OCI-LY7 (cell line): ENCODE measurements at places on chromosomes 4 and X. TPM values are rescaled to one million over a fixed set of nuclear protein-coding genes. Genes with fewer than 3 reads are reported as not detected.
A peak's percentile ranks its signal among the peaks of the same experiment; 100 is the strongest.

GRCh38 chr4:88865466-88865865 is 167.8 kb upstream of the NAP1L5 start:
- DNase-seq: no peak

GRCh38 chr4:54189140-54189539 is 40.0 kb upstream of the PDGFRA start:
- no peak for DNase-seq

The PPEF2 gene
- 0.42 TPM in 1 of 2 replicates, not detected in the other for total RNA-seq

The ZNF41 gene
- total RNA-seq: 9.7 and 10.7 TPM in 2 replicates

- DNase-seq: no peak
Measured at GRCh38 chrX:22383988-22384387, 111.3 kb downstream of the CBLL2 start.

The GPR173 gene
- 8.7 and 10.1 TPM in 2 replicates for total RNA-seq

GRCh38 chr4:40055863-40056715 is 561 bp upstream of the N4BP2 start:
- peak; percentile 78 for DNase-seq

DNA sequence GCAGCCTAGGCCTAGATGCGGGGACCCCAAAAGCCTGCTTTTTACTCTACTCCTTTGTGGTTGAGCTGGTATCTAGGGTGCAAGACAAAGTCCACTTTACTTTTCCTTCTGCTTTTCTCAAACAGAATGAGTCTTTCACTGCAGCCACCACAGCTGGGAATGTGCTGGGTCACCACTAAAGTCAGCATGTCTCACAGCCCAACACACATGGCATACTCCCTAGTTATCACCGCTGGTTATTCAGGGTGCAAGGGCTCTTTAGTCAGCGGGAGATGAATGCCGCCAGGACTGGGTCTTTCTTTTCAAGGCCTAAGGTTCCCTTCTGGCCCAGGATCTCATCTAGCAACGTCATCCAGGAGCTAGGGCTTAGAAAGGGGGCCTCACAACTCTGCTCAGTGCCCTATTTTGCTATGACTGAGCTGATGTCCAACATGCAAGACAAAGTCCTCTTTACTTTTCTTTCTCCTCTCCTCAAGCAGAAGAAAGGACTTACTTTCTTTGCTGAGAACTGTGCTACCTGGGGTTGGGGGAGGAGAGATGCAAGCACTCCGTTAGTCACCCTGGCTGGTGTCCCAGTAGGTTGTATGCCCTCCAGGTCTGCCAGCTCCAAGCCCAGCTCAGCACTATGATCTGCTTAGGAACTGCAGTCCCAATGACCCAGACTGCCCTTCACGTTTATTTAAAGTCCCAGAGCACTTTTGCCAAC is 22.9 kb upstream of the STPG2 start:
- no peak for DNase-seq

The SPANXN3 gene
- total RNA-seq: not detected in 2 replicates

The GLUD2 gene
- 0.24 TPM in 1 of 2 replicates, not detected in the other for total RNA-seq

DNA sequence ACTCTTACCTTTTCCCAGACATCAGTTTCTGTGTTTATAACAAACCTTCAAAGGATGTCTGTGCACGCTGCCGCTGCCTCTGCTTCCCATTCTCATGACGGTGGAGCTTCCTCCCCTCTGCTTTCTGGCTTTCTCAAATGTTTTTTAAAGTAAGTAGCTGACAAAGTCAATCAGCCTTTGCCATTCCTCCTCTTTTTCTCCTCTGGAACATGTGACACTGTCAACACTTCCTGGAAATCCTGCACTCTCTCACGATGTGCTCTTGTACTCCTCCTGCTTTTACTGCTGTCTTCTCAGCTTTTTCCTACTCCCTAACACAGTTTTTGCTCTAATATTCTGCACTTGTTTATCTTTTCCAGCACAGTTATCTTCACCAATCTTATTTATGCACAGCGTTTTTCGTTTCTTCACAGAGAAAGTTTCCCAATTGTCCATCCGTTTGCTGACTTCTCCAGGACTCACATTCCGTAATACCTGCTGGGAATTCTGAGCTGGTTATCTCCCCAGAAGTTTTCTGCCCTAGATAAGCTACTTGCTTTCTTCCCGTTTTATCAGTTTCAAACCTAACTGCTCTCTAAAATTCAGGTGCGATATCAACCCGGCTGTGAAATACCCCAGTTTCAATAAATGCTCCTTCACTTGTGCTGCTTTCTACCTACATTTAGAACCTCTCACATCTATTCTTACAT is 465.6 kb upstream of the AGA start:
- no peak for DNase-seq

The PF4V1 gene
- not detected in 2 replicates for total RNA-seq

- no peak for DNase-seq
Measured at GRCh38 chrX:50003467-50003866, 81.1 kb downstream of the CLCN5 start.
